A172 (cell line): ENCODE measurements at places on chromosomes 11 and 22. TPM values are rescaled to one million over a fixed set of nuclear protein-coding genes. Genes with fewer than 3 reads are reported as not detected.

Gene OR56A1
- not detected in 2 replicates for total RNA-seq

- no peak for DNase-seq
Observed at GRCh38 chr11:11095831-11096723, 238.2 kb upstream of the ZBED5 start.

Gene STX3
- total RNA-seq: 53.2 and 70.0 TPM in 2 replicates

Gene CHRM1
- total RNA-seq: 0.02 TPM in 1 of 2 replicates, not detected in the other

DNA sequence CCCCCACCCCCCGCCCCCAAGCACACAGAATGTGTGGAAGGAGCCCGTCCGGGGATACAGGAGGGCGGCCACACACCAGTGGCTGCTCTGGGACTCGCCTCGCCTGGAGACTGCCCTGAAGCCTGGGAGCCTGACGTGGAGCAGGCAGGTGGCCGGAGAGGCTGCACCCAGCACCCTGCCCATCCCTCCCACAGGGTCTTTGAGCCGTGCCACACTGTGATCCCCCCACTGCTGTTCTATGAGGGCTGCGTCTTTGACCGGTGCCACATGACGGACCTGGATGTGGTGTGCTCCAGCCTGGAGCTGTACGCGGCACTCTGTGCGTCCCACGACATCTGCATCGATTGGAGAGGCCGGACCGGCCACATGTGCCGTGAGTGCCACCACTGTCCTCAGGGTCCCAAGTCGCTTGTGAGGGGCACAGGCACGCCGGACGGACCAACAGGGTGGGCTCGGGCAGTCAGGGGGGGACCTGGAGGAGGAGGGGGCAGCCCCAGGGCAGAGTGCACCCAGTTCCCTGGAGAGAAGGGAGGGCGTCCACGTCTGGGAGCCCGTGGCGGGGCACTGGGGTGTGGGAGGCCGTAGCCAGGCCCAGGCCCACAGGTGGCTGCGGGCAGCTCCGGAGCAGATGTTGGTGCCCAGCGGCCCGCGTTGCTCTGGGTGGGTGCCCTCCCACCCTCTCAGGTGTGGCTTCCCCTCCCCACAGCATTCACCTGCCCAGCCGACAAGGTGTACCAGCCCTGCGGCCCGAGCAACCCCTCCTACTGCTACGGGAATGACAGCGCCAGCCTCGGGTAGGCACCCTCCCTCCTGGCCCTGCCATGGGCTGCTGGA is 27.0 kb upstream of the MUC5B start:
- DNase-seq: no peak

DNA sequence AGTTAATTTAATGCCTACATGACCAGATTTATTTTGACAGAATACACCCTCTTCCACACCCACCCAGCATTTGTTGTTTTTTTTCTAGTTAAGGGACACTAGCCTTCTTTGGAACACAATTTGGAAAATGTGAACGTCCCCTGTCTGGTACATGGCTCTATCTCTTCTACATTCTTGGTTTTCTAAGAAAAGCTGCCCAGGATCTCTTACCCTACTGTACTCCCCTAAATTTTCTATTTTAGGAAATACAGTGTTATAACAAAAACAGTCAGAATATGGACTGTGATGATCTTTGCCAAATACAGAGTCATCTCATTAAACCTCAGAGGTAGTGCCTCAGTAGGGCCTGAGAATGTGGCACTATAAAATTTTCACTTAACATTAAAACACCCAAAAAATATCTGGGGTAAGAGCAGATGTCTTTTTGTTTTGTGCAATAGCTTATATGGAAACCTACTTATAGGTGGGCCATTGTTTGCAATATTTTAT is 93.1 kb upstream of the SPON1 start:
- DNase-seq: no peak

GRCh38 chr22:20138868-20139267 is 7.3 kb downstream of the ZDHHC8 start:
- DNase-seq: no peak

DNA sequence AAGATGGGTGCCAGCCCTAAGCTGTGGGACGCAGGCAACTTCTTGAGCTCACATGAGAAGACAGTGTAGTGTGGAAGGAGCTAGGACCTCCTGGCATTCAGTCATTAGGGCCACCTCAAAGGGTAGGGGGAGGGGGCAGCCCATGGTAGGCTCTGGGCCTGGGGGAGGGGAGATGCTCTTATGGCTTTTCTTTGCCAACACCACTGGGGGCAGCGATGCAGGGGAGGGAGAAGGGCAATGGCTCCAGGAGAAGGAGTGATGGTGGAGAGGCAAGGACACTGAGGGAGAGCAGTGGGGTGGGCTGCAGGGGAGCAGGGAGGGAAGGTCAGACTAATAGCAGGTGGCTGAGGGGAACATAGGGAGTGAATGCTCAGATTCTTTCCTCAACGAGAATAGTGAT is 63.3 kb upstream of the SUSD2 start:
- DNase-seq: no peak

- DNase-seq: peak; percentile 69
Observed at GRCh38 chr11:72771507-72771906, 19.3 kb upstream of the ARAP1 start.

- DNase-seq: no peak
Observed at GRCh38 chr22:44108806-44109385, 71.8 kb upstream of the PARVG start.

DNA sequence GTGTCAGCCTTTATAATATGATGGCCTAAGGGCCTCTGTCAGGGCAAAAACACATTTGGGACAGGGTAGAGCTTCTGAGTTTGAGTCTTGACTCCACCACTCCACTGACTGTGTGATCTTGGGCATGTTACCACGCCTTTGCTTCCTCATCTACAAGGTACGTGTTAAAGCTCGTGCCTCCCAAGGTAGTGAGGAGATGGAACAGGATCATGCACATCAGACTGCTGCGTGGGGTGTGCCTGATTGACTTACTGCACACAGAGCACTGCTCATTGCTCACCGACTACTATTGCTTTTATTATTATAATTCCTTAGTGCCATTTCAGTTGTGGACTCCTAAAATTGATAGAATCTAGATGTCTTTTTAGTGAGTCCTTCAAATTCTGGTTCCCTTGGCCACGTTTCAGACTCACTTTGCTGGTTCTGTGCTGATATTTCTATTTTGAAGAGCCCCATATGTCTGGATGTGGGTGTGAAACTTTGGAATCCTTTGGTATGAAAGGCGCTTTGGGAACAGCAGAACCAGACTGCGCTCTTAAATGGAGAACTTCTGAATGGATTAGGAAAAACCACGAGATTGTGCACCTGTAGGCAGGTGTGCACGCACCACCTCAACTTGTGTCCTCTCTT is 44.1 kb upstream of the RAB1B start:
- no peak for DNase-seq

Gene UFD1
- total RNA-seq: 64.8 and 73.0 TPM in 2 replicates

Gene PYGM
- 0.12 TPM in 1 of 2 replicates, not detected in the other for total RNA-seq

GRCh38 chr11:19779740-19780139 is 67.1 kb downstream of the NAV2 start:
- DNase-seq: no peak

- no peak for DNase-seq
Observed at GRCh38 chr11:69000391-69000790, 12.7 kb downstream of the MRGPRF start.

DNA sequence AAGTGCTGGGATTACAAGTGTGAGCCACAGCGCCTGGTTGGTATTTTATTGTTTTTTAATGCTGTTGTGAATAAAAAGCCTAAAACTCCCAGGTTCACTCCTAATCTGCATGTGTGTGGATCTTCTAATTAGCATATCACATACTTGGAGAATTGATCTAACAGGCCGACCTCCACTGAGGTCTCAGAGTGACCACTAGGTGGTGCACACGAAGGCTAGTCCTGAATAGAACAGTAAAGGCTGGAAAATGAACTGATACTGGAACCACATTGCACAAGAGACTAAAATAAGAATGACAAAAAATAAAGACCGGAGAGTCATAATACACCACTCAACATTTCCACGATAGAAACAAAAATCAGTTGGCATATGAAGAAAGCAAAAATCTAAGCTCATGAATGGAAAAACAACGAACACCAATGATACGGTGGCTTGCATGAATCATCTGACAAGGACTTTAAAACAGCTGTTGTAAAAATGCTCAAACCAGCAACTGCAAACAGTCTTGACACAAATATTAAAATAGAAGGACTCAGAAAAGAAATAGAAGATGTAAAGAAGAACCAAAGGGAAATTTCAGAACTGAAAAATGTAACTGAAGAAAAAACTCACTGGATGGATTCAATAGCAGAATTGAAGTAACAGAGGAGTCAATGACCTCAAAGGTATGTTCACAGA is 19.2 kb downstream of the PIM3 start:
- no peak for DNase-seq

Gene CELSR1
- total RNA-seq: 16.7 and 19.6 TPM in 2 replicates

- DNase-seq: no peak
Observed at GRCh38 chr11:112477152-112477551, 216.5 kb upstream of the PLET1 start.

DNA sequence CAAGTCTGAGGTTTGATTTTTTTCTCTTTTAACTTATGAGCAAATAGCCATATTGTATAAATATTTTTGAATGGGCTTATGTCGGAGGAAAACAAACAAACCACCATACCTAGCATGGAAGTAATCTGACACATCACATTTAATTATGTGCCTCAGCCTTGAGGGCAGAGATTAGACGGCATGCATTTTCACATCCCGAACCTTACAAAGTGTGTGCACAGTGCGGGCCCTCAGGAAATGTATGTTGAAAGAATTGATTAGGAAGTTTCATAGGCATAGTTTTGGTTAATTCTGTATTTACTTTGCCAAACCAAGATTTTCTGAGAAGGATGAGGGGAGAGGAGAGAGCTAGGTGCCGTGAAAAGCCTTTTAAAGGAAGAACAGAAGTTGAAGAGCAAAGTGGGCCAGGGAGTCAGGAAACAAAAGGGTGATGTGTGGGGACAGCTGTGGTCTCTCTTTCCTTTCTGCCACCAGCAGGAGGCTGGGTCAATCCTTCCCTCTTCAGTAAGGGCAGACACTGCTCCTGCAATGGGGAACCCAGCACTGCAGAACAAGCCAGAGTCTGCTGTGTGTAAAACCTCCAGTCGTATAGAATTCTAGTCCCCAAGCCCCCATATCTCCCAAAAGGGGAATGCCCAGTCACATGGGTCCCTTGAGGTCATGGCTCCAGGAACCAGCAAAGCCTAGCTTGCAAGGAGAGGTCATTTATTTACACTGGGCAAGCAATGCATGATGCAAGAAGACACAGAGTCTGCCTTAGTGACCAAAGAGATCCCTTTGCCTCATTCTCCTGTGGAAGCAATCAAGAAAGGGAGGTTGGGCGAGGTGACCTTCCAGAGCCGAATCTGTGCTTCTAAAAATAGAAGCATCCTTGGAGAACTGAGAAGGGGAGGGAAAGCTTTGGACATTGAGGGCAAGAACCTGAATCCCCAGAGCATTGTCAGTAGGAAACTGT is 71.1 kb upstream of the OLFML1 start:
- DNase-seq: no peak

- DNase-seq: peak; percentile 11
Observed at GRCh38 chr22:48896766-48897644, 930.7 kb downstream of the BRD1 start.

Gene CWC15
- 44.7 and 47.8 TPM in 2 replicates for total RNA-seq

Gene NNMT
- total RNA-seq: 109 and 204 TPM in 2 replicates

- DNase-seq: no peak
Observed at GRCh38 chr22:17769716-17770082, 4.6 kb downstream of the BID start.

GRCh38 chr22:31613286-31613903 is 48.6 kb downstream of the PISD start:
- no peak for DNase-seq

GRCh38 chr22:44305455-44305854 is 7.3 kb downstream of the SHISAL1 start:
- DNase-seq: no peak

- no peak for DNase-seq
Observed at GRCh38 chr11:116263019-116263418, 509.8 kb downstream of the BUD13 start.

Gene APOBEC3F
- total RNA-seq: 2.8 and 6.3 TPM in 2 replicates

DNA sequence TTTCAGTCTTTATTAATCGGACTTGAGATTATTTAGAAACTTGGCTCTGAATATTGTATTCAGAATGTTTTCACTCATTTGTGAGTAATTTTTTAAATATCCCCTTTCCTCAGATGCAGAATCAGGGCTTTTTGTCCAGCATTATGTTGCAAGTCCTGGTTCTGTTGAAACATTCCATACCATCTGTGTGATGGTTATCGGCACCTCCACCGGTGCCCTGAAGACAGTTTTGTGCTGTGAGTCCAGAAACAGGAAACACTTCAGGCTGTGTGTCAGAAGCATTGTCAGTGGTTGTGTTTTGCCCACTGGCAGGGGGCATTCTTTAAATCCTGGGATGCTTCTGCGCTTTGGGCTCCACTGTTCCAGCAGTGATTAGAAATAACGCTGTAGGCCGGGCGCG is 20.4 kb downstream of the CDPF1 start:
- DNase-seq: no peak

GRCh38 chr11:43689167-43689566 is 8.6 kb downstream of the HSD17B12 start:
- DNase-seq: no peak

DNA sequence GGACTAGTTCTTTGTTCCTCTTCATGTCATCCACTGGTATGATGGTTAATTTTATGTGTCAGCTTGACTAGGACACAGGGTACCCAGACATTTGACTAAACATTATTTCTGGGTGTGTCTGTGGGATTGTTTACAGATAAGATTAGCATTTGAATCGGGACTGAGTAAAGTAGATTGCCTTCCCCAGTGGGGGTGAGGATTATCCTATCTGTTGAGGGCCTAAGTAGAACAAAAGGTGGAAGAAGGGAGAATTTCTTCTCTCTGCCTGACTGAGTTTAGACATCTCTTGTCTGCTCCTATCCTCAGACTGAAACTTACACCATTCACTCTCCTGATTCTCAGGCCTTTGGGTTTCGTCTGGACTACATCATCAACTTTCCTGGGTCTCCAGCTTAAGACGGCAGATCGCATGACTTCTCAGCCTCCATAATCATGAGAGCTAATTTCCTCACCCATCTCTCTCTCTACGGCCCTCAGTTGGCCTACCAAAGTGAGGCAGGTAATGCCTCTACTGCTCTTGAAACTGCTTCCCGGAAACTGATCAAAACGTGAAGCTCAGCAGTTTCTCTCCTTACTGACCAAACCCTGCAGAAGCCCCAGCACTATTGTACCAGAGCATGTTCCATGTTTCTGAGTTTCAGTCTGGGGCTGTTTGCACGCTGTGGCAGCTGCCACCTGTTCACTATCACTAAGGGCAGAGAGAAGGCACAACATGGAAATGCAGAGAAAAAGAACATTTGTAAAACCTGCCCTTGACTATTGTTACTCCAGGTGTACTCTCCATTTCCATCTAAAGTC is 95.4 kb downstream of the NXPE2 start:
- no peak for DNase-seq

DNA sequence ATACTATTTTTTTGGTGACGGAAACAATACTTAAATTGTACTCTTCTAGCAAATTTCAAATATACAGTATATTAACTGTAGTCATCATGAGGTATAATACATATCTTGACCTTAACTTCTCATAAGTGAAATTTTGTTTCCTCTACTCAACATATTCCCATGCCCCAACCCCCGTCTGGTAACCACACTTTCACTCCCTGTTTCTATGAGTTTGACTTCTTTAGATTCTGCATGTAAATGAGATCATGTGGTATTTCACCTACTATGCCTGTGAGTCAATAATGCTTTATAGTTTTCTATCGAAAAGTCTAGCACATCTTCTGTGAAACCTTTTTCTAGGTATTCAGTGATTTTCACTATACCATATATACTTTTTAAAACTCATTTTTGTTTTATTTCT is 663.2 kb downstream of the CNTN5 start:
- no peak for DNase-seq
